ENCODE measurements at places on chromosomes 5 and 9.

GRCh38 chr9:134899168-134899567 lies 18.5 kb downstream of the FCN1 start:
- no peak for DNase-seq

- no peak for DNase-seq
Observed at GRCh38 chr9:73995836-73996235, 501.3 kb upstream of the RORB start.

DNA sequence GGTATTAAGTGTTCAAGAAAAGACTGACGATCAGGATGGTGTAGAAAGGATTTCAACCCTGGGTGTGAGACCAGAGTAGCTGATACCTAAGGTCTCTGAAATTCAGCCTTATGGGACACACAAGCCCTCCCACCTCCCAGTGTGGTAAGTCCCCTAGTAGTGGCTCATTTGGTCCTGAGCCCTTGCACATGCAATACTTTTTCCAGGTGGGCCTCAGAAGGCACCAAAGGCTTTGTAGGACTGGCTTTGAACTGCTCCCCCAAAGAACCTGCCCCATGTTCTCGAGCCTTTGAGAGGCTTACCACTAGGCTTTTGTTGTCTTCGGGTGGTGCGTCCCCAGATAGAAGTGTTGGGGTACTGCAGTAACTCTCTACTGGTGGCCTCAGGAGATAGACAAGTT lies 803 bp downstream of the GARIN3 start:
- DNase-seq, result no peak

GRCh38 chr5:173197375-173197891 lies 37.6 kb downstream of the NKX2-5 start:
- no peak for DNase-seq

GRCh38 chr9:32508728-32509127 lies 17.3 kb downstream of the RIGI start:
- no peak for DNase-seq

DNA sequence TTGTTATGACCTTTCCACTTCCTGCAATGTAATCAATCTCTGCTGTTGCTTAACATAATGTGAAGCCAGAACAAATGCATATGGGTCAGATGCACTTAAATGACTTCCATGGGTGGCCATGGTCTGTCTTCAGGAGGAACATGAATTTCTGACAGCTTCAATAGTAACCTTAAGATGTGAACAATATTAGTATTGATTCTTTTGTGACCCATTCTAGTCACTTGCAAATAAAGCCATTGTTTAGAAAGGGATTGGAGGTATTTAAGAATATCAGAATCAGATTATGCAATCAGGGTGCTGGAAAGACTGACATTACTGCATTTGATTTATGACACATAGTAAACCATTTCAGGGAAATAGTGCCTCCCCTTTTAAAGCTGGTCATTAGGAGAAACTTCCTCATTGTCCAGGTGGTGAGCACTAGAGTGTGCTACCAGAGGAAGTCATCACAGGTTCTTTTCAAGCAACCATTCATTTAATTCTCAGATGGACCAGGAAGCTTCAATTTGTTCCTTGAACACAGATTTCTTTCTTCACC lies 32.1 kb downstream of the GRIN3A start:
- DNase-seq, result no peak

- DNase-seq, result no peak
Observed at GRCh38 chr9:78383130-78383529, 86.2 kb downstream of the PSAT1 start.

DNA sequence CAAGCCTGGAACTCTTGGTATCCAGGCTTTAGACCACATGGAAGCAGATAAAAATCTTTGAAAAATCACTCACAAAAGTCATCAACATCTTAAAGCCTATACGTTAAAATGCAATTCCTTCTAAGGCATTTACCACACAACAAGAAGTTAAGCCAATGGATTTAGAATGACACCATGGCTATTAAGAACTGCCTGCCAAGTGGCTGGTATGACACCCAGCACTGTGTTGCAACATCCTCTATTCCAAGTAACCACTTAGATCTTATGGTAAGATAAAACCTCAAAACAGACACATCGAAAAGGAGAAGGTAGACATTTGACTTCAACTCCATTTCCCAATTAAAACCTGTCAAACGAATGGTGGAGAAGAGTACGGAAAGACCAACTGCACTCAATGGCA lies 344.2 kb upstream of the SLC30A5 start:
- no peak for DNase-seq
